SW 1271 (cell line): ENCODE measurements at places on chromosomes 6 and 20.

DNA sequence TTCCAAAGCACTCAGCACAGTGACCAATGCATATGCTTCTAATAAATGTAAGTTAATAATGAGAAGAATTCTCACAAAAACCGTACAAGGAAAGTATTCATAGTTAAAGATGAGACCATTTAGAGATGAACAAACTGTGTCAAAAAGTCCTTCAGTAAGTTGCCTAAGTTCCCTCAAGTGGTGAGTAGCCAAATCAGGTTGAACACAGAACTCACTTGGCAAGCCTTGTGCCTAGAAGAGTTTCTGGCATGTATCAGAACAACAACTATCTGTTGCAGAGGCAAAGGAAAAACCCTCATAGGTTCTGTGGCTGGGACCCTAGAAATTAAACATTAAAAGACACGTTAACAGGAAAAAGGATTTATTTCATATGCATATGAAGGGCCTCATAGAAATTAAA lies 129.6 kb upstream of the DOK5 start:
- DNase-seq: no peak

- no peak for DNase-seq
Observed at GRCh38 chr6:6712449-6713403, 124.2 kb downstream of the LY86 start.

DNA sequence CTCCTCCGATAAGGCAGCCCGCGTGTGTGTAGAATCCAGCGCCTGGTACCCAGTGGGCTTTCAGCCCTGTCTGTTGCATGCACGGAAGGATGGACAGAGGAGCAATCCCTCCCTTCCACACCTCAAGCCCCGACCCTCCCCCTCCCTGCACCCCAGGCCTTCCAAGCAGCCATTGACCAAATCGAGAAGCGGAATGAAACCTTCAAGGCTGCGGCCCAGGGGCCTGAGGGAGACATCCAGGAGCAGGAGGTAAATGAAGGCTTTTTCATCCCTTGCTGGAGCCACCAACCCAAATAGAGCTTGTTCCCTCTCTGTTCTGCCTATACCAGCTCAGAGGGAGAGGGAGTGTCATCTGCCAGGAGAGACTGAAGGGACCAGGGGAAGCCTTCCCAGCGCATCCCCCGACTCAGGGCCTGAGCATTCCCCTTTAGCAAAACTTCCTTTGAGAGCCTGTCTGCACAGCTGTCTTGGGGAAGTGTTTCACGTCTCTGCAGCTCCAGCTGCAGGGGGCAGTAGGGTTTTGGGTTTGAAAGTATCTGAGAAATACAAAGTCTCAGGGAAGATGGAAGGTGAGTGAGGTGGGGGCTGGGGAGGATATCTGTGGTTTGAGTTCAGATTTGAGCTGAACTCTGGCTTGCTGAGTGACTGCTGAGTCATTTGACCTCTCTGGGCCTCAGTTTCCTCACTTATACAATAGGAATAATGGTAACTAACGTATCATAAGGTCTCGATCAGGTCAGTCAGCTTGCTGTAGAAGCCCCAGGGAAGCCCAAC lies 16.1 kb downstream of the FGD2 start:
- no peak for DNase-seq

DNA sequence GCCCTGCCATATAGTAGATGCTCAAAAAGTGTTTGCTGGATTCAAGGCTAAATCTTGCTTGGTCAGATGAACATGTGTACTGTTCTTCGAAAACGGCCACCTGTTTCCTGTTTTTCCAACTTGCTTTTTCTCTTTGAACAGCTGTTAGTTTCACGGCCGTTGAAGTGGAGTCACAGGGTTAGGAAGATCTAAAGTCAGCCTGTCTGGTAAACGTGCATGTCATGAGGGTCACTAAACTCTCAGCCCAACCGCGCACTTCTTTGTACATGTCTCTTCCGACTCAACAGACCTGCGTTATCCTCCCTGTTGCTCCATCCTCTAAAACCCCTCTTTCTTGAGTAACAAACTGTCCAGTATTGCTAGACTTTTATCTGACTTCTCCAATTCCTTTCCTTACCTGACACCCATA lies 93.2 kb upstream of the MAN1A1 start:
- DNase-seq: no peak

DNA sequence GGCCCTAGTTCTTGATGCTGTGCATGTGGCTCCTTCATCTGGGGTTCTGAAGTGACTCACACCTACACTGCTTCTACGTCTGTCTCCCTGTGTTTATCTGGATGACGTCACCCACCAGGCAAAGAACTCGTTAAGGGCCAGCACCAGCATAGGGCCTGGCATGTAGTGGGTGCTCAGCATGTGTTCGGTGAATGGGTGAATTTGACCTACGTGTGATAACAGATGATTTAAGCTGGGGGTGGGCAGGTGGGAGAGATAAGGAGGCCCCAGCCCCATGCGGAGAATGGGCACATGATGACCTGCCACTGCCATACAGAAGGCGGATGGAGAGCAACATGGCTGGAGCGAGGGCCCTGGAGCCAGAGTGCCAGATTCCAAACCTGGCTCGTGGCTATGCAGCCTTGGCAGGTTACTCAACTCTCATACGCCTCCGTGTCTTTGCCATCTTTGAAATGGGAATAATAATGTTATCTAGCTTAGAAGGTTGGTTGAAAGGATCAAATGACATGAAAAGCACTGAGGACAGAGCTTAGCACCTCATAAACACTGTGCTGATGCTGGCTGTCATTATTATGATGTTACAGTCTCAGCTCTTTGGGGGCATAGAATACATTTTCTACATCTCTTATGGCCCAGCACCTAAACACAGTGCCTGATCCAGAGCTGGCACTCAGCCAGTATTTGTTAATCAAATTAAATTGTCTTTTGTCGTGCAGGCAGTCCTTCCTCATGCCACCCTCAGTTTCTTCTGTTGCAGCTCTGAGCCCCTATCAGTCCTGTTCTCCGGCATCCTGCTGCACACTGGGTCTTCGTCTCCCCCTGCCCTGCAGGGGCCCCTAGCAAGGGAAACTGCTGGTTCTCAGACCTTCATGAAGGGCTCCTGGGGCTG lies 39.6 kb downstream of the VEGFA start:
- no peak for DNase-seq

GRCh38 chr6:168332020-168332419 lies 12.4 kb upstream of the DACT2 start:
- DNase-seq: no peak

GRCh38 chr6:83546636-83547035 lies 34.3 kb downstream of the PRSS35 start:
- no peak for DNase-seq

- no peak for DNase-seq
Observed at GRCh38 chr20:46102940-46103339, 13.2 kb upstream of the NCOA5 start.

DNA sequence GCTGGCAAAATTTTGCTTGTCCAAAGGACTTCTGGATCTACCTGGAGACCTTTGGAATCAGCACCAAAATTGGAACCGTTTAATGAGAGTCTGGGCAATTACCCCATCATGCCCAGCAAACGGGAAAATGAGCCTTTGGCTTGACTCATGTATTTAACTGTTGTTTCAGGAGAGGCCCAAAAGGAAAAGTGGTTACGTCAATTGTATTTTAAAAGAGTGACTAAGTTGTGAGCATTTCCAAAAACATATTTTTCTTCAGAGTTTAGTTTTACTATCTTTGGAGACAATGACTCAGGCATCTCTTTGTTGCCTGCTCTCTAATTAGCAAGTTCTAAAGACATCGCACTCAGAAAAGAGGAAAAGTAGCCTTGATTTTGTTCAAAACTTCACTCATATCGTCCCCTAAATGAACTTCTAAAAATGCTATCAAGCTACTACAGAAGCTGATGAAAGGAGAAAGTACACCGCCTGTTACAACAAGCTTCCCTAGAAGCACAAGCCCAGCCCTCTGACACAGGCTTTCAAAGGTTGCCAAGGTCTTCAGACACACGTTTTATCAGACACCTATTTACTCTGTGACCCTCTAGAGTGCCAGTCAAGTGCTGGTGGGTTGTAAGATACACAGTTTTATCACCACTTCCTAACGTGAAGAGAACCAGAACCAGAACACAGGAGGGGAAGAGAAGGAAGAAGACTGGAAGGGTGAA lies 146.2 kb downstream of the TBX18 start:
- no peak for DNase-seq

DNA sequence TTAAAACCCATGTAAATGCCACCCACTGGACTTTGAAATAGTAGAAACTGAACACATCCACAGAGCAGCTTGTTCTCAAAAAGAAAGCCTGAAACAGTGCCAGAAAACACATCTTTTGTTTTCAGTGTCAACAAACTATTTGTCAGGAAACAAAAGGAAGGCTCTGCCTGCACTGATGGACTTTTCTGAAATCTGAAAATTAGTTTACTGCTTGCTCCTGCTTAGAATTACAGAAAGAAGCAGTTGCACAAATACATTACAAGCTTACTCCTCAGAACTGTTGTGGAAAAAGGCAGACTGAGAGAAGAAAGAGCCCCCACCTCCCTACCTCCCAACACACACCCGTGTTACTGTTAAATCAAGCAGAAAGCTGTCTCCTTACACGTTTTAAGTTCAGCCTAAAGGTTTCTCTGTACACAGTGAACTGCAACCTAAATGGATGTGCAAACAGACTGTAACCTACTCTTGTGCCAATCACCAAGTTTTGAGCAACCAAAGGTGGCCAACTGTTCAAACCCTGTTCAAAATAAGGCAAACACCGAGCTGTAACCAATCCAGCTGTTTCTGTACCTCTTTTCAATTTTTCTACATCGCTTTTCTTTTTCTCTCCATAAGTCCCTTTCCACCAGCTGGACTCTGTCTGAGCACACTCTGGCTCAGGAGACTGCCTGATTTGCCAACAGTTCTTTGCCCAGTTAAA lies 43.7 kb downstream of the FRK start:
- no peak for DNase-seq

DNA sequence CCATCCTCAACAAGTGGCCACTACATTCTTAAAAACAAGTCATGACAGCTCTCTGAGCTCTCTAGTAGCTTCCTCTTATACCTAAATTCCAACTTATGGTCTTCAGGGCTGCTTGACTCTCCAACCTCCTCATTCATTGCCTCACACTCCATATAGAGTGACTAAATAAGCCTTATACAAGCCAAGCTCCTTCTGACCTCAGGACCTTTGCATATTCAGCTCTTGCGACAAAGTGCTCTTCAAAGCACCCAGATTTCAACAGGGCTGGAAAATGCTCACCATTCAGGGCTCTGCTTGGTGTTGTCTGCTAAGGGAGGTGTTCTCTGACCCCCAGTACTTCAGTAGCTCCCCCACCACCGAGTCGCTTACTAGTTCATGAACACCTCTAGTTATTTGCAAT lies 3.7 kb downstream of the TREML2 start:
- no peak for DNase-seq

DNA sequence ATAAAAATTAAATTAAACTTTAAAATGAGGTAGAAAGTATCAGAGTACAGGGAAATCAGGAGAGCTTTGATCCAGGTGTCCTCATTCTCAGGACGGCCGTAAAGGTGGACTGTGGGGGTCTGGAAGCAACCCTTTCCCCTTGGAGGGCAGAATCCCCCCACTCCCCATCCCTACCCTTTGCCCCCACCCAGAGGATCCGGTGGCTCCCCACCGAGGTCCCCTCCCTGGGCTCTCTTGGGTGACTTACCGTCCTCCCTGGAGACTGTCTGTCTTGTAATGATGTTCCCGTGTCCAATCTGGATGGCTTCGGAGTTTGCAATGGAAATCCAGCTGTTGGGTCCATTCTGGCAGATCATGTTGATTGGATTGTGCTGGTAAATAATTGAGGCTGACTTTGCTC lies 7.3 kb downstream of the ZBP1 start:
- no peak for DNase-seq

DNA sequence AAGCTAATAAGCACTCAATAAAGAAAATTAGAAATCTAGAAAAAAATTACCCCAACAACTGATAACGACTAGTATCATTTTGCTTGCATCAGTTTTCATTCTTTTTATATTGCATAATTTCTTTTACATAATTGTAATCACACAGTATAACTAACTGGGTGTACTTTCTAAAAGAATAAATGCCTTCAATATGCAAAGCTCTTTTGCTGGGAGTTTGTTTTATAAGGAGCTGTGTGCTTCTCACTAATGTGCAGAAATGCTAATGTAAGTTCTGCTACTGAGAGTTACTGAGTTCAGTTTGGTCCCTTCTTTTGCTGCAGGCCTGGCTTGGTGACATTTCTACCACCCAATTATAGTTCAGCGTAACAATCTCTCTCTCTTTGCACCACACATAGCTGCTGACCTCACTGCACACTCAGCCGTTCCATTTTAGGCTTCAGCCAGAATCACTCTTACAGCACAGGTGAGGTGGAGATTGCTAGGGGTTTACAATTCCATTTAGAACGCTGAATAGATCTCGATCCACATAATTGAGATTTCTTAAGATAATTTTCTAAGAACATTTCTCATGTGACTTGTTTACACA lies 20.9 kb upstream of the KLHL31 start:
- no peak for DNase-seq

GRCh38 chr6:36399970-36400369 lies 12.5 kb upstream of the ETV7 start:
- DNase-seq: no peak

DNA sequence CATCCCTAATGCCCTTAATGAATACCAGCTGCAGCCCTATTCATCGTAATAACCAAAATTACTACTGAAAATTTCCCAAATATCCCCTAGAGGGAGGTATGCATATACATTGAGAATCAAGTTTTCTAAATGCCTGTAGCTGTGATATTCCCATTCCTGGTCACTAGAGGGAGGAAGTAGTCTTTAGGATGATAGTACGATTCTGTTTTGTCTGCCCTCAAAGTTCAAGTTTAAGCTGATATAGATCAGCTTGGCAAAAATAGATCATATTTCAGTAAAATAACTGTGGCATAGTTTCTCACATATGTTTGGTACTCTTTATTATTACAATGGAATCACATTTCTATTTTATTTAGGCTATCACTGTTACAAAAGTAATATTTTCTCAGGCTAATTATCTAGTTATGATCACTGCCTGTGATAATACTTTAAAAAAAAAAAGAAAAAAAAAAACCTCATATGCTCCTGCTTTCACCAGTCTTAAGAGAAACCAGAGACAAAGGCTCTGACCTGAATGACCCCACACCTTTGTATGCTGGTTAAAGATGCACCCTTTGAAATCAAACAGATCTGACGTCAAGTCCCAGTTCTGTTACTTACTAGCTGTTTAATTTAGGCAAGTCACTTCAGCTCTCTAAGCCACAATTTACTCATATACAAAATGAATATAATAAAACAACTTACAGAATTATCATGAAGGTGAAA lies 11.0 kb downstream of the TSPYL1 start:
- peak; percentile 90 for DNase-seq

DNA sequence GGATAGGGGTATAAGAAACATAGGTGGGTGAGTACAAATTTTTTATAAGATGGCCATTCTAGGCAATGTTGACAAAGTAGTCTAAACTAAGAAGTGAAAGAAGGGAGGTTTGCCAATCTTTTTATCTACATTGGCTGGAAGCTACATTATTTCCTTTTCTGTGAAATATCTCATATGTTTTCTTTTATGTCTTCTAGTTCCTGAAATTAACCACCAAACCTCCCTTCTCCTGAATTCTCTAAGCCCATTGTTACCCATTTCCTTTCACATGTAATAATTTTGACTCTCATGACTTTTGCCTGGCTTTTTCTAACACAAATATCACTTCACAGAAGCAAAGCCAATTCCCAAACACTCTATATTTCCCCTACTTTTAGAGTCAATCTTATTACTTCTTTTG lies 496.2 kb upstream of the JAG1 start:
- DNase-seq: no peak

- no peak for DNase-seq
Observed at GRCh38 chr20:21967481-21967880, 262.0 kb downstream of the PAX1 start.

GRCh38 chr20:36779656-36780025 lies 6.1 kb upstream of the DSN1 start:
- no peak for DNase-seq
